NAMALWA (cell line): ENCODE measurements at places on chromosomes 7 and 10.
A peak's percentile ranks its signal among the peaks of the same experiment; 100 is the strongest.

GRCh38 chr7:106329971-106330733, 45.4 kb upstream of the NAMPT start:
- DNase-seq = no peak

- no peak for DNase-seq
Measured at GRCh38 chr10:55550236-55550635, 749.2 kb upstream of the PCDH15 start.

GRCh38 chr10:91220954-91221675, 652 bp downstream of the PCGF5 start:
- DNase-seq = peak; percentile 56

GRCh38 chr10:131159771-131160170, 151.8 kb downstream of the TCERG1L start:
- no peak for DNase-seq

DNA sequence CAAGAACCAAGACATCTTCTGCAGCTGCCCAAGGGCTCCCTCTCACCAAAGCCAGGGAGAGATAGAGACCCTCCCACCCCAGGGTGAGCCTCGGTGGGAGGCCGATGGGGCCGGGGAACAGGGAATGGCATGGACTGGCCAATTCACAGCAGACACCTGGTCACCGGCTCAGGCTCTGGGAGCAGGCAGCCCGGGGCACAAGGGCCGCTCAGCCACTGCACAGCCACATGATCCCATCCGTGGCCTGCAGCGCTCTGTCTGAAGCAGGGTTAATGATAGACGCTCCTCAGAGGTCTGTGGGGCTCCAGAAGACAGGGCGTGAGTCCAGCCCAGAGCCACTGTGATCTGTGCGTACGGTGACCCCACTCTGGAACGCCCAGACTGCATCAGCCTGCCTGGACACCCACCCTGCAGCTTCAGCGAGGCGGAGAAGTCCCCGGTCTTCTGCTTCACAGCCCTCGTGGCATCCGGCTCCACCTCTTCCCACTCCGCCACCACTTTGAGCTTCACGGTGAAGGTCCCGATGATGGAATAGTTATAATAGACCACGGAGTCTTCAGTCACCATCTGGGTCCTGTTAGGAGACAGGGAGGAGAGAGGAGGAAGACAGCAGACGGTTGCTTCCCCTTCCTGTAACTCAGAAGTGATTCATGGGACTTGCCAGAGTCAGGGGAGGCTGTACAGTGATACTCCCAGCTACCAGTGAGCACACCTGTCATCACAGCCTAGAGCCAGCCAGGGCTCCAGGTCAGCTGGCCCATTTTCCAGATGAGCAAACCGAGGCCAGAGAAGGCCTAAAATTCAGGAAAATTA, 14.0 kb downstream of the TMEM130 start:
- no peak for DNase-seq

GRCh38 chr10:10873289-10873688, 144.4 kb upstream of the CELF2 start:
- no peak for DNase-seq
